ENCODE measurements at places on chromosomes 6 and 20.
A peak's percentile ranks its signal among the peaks of the same experiment; 100 is the strongest.

- DNase-seq, result no peak
Measured at GRCh38 chr6:69038841-69039240, 403.8 kb downstream of the ADGRB3 start.

DNA sequence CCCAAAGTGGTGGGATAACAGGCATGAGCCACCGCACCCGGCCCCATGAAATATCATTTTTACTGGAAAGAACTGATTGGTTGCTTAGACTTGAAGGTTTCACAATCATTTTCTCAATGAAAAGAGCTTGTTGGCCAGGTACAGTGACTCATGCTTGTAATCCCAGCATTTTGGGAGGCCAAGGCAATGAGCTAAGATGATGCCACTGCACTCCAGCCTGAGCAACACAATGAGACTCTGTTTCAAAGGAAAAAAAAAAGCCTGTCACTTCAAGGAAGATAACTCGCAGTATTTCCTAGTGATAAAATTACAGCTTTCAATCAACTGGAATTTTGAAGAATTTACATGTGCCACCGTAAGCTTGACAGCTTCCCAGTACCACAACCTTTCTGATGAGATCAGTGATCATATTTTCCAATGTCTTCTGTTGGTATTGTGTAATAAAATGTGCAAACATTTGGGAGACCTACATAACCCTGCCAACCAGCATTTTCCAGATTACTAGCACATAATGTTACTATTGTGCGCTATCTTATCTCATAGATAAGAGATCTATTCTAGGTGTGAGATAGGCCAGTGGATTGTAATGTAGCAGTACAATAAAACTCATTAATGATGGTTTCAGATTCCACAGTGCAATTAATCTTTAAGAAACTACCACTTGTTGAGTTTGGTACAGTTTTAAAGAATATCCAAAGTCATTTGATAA, 7.2 kb downstream of the PNLDC1 start:
- no peak for DNase-seq

- DNase-seq, result no peak
Measured at GRCh38 chr6:110446405-110446804, 30.0 kb downstream of the SLC22A16 start.

DNA sequence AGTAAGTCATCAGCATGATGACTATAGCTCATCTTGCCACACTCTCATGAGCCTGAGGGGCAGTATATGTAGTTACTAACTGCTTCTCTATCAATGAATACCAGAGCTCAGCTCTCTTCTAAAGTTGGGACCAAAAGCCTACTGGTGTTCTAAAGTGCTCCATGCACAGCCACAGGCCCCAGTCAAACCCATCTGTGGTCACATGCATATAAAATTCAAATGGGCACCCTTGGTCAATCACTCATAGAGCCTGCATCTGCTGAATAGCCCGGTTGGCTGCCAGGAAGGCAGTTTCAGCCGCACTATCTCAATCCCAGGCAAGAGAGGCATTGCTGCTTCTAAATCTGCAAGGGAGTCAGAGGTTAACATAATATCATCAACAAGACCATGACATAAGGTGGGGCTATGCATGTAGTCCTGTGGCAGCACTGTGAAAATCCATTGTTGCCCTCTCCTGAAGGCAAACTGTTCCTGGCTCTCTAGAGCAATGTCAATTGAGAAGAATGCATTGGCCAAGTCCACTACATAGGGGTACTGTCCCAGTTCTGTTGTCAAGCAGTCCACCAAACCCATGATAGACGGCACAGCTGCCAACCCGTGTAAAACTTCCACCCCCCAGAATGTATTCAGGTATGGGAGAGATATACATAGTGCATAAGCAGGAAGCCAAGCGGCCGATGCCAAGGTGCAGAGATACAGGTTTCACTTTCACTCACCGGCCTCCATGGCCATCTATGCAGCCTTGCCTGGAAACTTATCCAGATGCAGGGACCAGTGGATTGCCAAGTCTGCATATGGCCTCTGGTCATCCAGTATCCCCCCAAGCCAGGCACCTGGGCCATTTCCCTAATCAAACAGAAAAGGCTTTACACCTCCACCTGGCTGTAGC, 76.2 kb downstream of the ALDH8A1 start:
- no peak for DNase-seq

GRCh38 chr6:154715446-154715845, 17.8 kb upstream of the SCAF8 start:
- DNase-seq, result no peak

DNA sequence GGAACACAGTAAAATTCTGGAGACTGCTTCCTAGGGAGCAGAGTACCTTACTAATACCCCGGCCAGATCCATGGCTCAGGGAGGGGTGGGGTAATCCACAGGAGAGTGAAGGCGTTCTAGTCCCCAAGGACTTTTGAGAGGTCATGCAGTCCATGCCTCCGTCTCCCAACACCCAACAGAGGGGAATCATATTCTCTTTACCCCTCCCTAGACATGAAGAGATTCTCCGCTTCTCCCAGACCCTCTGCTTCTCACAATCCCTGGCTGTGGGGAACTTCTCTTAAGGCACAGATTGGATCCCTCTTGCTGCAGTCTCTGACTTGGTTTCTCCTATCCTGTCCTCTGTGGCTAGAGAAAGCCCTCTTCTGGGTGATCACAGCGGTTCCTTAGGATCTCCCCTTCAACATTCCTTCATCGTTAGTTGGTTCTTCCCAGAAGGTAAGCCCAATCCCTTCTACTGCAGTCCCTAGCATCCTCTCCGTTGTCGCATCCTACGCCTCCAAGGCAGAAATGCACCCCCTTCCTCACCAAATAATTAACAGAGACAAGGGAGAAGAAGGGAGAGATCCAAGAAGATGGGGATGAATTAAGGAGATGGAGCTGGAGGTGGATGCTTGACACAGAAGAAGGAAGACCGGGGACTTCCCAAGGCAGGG, 562 bp downstream of the GGT7 start:
- DNase-seq, result no peak

- peak; percentile 93 for DNase-seq
Measured at GRCh38 chr6:37483917-37484785, 15.5 kb downstream of the CCDC167 start.

GRCh38 chr20:24735263-24735662, 213.8 kb upstream of the CST7 start:
- peak; percentile 88 for DNase-seq

DNA sequence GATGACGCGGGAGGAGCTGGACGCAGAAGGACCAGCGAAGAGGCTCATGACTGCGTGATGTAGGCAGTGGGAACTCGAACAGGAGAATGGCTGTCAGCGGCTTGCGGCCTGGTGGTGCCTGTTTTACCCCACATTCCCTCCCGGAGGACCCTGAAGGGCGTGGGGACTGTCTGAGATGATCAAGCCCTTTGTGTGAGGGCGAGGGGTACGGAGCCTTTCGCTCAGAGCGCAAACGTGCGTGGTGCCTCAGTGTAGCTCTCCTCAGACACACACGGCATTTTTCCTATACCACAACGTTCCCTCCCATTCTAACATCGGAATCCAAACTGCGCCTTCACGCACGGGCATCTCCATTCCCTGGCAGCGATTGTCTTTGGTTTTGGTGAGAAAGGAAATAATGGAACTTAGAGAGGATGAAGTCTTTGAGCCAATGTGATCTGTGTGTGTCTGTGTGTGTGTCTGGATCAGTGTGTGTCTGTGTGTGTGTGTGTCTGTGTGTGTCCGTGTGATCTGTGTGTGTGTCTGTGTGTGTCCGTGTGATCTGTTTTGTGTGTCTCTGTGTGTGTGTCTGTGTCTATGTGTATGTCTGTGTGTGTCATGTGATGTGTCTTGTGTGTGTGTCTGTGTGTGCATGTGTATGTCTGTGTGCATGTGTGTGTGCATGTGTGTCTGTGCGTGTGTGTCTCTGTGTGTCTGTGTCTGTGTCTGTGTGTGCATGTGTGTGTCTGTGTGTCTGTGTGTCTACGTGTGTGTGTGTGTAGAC, 5.3 kb downstream of the PTK6 start:
- peak; percentile 37 for DNase-seq

- DNase-seq, result no peak
Measured at GRCh38 chr6:6683969-6684833, 95.7 kb downstream of the LY86 start.

GRCh38 chr6:3822747-3823445, 26.3 kb upstream of the FAM50B start:
- no peak for DNase-seq

- DNase-seq, result no peak
Measured at GRCh38 chr6:40037271-40037670, 103.0 kb upstream of the MOCS1 start.

GRCh38 chr6:91710342-91710741, 1123.5 kb upstream of the MAP3K7 start:
- no peak for DNase-seq
